Stimulated activated CD4-positive, alpha-beta T cell treated with anti-CD3 and anti-CD28 coated beads, Interleukin-4, amount 100 ng/mL, for 48 hours (primary cell): ENCODE measurements at places on chromosomes 7 and 10.

DNA sequence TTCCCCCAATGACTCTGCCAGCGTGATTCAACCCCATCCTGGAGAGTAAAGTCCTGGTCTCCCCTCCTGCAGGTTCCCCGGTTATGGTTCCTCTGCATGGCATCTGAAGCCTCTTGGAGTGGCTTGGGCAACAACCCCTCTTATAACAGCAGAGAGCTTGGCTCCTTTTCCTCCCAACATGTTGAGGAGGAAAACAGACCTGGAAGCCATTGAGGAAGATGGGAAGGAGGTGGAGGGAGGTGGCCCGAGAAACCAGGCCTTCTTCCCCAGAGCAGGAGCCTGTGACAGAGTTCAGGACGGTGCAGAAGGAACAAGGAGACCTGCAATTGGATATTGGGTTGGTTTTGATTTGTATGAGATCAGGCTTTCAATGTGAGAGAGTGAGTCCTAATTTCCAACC lies 184.0 kb upstream of the ADCY1 start:
- no peak for DNase-seq

GRCh38 chr7:39088730-39089593 lies 111.3 kb downstream of the POU6F2 start:
- no peak for DNase-seq

- no peak for DNase-seq
Measured at GRCh38 chr7:81327468-81328266, 408.8 kb upstream of the SEMA3C start.

DNA sequence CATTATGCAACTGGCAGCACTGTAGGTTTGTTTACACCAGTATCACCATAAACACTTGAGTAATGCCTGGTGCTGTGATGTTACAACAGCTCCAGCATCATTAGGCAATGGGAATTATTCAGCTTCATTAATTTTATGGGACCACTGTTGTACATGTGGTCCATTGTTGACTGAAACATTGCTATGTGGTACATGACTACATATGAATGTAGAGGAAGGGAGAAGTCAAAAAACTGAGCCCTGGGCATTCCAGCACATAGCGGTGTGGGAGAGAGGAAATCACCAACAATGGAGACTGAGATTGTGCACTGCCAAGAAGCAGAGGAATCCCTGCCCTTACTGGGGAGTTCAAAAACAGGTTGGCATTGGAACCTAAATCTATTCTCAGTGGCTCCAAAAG lies 89.0 kb downstream of the TRIM24 start:
- no peak for DNase-seq

DNA sequence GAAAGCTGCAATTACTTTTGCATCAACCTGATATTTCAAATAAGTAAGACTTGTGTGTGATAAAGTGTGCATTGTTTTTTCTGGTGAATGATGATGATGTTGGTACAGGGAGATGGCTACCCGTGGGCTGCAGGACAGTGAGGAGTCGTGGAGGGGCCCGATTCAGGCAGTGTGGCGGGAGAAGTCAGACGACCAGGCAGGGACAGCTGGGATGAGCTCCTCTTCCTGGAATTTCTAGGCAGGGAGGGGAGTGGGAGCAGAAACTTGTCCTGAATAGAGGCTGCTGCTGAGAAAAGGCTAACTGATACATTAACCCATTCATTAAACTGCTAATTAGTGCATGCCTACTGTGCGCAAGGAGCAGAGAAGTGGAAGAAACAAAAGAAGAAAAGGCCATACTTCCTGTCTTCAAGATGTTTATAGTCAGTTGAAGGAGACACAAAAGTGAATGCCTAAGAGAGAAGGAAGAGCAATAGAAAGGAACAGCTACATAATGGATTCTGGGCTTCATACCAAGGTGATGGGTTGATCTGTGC lies 9.3 kb upstream of the GATAD1 start:
- no peak for DNase-seq

DNA sequence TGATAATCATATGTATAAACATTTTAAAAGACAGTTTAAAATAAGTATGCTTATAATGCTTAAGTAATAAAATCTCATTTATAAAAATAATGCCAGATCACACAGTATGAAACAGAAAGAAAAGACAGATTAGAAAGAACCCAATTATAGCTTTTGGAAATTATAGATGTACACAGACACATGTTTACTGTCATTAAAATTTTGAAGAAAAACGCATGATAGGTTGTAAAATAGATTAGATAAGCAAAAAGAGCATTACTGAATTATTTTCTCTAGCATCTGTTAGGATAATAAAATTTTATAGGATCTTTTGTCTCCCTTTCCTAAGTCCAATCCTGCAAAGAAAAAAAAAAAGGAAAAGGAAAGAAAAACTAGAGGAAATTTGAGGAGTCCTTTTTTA lies 1107.3 kb upstream of the LRRN3 start:
- no peak for DNase-seq

- DNase-seq, result no peak
Measured at GRCh38 chr10:45075216-45075615, 74.5 kb downstream of the ZNF22 start.

- no peak for DNase-seq
Measured at GRCh38 chr7:116709336-116709735, 37.3 kb downstream of the MET start.

DNA sequence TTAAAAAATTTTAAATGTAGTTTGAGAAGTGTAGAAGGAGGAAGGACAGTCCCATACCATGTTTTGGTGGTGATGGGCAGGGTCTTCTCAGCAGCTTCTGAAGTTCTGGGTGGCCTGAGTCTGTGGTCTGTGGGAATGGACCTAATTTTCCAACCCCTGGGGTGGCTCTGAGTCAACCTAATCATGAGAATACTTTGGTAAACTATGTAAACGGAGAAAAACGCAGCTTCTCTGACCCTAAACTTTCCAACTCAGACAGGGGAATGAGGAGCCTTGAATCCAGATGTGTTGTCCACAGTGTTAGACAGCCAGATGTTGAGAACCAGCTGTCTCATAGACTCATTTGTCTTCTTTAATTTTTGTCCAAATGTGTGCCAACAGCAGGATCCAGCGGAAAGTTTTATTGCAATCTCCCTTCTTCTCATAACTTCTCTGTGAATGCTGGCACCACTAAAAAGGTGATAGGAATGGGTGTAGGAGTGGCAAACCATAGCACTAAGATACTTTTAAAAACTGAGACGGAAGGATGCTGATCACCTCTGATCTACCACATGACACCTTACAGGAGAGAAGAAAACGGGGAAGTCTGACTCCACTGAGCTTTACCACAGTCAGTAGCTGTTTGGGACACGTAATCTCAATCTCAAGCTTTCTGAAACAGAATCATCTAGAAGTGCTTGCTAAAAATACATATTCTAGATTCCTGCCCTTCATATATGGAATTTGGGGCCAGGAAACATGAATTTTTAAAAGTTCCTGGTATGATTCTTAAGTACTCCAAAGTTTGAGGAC lies 90.5 kb upstream of the PHYHIPL start:
- no peak for DNase-seq

DNA sequence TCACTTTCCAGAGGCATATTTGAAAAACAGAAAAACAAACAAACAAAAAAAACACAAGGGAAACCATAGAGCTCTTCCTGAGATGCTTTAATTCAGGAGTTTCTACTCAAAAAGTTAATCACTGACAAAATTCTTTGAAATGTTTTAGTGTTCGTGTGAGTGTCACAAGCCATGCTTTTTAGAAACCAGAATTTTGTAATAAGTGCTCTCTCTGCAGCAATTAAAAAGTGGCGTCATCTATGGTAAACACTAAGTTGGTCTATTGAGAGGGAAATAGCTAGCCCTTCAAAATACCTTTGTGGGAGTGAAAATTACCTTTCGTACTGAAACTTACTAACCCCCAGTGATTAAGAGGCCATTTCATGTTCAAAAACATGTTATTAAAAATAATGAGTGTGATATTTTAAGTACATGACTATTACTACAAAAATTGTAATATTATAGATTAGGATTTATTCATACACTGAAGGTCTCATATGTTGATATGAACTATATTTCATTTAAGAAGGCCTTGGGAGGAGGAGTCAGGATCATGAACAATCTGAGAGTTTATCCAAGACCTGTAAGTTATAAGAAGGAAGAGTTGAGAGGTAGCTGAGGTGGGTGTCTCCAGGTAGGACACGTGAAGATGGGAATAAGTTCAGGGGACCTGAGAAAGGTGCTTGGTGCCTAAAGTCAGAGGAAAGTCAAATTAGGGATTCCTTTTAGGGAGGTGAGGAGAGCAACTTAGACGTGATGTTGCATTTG lies 94.6 kb downstream of the PPP1R9A start:
- DNase-seq, result no peak

GRCh38 chr10:124153023-124153826 lies 59.8 kb upstream of the CHST15 start:
- peak; percentile 12 for DNase-seq

GRCh38 chr10:117497736-117498135 lies 44.8 kb upstream of the EMX2 start:
- no peak for DNase-seq

DNA sequence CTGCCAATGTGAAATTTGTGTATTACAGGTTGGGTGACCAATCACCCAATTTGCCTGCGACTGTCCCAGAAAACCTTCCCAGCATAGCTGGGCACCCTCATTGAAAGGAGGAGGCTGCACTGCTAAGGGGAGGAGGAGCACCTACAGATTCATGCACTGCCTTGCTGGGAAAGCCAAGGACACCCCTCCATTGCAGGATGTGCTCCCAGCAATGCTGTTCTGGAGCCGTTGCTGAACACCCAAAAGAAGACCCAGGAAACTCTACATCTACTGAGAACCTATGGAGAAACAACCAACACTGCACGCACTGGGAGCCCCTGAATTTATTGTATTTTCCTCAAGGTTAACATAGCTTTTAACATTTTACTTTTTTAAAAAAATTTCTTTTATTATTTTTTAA lies 238.2 kb upstream of the GRB10 start:
- DNase-seq, result no peak

DNA sequence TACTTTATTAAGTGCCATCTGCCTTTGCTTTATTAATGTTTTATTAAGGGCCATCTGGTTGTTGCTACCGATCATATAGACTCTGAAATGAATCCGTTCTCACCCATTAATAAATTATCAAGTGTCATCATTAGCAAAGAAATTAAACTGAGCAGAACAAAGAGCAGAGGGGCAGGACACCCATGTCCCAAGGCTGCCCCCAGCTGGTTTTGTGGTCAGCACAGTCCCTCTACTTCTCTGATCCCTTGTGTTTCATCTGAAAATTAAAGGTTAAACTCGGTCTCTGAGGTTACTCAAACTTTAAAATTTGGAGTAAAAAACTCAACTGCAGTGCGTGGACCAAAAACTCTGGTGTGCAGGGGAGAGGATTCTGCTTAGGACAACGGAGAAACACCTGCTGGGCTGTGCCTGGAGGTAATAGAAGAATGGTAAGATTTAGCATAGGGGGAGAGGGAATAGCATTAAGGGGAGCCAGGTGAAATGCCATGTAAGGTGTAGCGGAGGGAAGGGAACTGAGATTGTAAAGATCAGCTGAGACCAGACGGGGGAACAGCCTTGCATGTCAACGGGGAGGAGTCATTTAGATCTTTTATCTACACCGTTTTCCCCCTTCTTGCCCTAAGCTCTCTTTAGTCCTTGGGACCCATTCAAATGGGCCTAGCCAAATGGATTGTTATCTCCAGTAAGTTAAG lies 10.8 kb upstream of the GSDME start:
- no peak for DNase-seq

DNA sequence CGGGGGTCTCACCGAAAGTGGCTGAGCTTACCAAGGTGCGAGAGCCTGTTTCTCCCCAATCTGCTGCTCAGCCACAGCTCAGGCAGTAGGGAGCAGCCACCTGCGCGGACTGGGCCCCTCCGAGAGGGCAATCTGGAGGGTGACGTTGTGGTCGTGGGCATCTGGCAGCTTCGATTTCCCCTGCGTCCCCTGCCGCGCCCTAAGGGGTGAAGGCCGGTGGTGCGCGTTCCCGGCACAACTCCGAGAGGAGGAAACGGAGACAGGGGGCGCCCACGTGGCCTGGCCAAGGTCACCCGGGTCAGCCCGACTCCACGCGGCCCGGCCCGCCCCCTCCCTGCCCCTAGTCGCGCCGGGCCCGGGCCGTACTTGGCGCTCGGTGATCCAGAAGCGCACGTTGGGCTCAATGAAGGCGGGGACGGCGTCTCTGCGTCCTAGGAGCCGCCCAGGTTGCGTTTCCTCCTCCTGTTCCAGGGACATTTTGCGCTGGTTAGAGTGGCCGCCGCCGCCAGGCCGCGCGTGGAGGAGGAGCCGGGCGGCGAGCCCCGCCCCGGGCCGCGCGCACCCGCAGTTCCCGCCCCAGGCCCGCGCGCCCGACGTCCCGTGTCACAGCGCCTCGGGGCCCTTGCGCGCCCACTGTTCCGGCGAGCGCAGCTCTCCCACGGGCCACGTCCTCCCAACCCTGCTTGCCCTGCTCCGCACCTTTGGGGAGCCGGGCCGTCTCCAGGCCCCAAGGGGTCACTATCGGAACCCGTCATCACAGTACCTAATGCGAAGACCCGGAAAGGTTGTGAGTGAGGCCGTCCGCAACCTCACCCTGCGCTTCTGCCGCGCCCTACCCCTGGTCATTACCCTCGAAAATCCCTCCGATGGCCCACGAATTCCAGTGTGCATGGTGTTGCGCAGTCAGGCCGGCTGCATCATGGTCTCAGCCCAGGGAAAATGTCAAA lies at the start of gene SFXN4:
SFXN4 (minus strand) TSS at position 544 of the 947 bp plus-strand sequence; CDS start at position 477, 67 bp downstream.
- peak; percentile 67 for DNase-seq

GRCh38 chr10:65945061-65945460 lies 980.8 kb upstream of the LRRTM3 start:
- DNase-seq, result no peak

DNA sequence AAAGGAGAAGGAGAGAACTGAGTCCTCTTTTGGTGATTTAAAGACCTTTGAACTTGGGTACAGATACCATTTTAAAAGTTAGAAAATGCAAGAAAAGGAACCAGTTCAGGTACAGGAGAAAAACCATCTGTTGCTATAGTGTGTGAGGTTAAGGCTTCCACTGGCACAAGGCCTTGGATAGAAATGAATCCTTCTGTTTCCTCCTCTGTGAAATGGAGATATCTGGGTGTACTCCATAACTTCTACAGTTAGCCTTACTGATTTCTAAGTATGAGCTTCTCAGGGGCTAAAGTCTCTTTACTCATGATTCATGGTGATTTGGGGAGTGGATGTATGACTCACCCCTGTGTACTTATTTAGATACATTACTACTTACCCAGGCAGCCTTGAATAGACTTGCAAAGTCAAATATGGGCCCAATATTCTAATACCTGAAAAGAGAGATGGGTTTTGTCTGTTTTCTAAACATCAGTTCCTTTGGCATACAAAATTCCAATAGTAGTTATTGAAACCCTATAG lies 117.2 kb upstream of the ADO start:
- DNase-seq, result no peak

DNA sequence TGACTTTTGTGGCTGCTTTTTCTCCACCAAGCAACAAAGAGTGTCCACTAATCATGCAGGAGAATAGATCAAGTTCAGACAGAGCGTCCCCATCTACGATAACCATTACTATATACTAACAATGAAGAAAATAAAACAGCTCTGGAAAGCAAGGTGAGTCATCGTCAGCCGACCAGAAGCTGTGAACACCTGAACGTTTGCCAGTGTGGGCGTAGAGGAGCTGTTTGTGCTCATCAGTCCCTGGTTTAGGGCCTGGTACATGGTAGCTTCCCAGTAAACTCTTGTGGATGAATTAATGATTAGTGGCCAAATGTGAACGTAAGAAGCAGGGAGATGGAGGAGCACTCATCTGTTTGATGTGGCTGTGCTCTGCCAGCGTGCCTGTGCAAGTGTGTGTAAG lies 180.7 kb downstream of the EVX1 start:
- no peak for DNase-seq

- DNase-seq, result peak; percentile 21
Measured at GRCh38 chr10:33334805-33335550, 511 bp upstream of the NRP1 start.

GRCh38 chr10:131095313-131095580 lies 216.3 kb downstream of the TCERG1L start:
- DNase-seq, result no peak

GRCh38 chr10:66862687-66863258 lies 63.1 kb upstream of the LRRTM3 start:
- no peak for DNase-seq
